ENCODE measurements at places on chromosomes 5 and 9.

- DNase-seq: peak; percentile 22
Observed at GRCh38 chr5:1315709-1316587, 21.1 kb upstream of the TERT start.

DNA sequence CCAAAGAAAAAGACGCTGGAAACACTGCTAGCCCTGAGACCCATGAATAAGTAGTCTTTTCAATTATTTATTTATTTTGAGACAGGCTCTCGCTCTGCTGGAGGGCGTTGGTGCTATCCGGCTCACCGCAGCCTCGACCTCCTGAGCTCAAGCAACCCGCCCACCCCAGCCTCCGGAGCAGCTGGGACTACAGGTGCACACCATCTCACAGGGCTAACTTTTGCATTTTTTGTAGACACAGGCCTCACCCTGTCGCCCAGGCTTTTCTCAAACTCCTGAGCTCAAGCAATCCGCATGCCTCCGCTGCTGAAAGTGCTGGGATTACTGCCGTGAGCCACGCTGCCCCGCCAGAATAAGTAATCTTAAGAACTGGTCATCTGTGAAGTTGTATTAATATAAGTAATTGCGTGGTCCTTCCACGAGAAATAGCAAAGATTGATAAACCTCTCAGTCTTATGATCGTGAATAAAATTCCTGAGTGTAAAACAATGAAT, 1.6 kb downstream of the ANXA2R start:
- peak; percentile 23 for DNase-seq

DNA sequence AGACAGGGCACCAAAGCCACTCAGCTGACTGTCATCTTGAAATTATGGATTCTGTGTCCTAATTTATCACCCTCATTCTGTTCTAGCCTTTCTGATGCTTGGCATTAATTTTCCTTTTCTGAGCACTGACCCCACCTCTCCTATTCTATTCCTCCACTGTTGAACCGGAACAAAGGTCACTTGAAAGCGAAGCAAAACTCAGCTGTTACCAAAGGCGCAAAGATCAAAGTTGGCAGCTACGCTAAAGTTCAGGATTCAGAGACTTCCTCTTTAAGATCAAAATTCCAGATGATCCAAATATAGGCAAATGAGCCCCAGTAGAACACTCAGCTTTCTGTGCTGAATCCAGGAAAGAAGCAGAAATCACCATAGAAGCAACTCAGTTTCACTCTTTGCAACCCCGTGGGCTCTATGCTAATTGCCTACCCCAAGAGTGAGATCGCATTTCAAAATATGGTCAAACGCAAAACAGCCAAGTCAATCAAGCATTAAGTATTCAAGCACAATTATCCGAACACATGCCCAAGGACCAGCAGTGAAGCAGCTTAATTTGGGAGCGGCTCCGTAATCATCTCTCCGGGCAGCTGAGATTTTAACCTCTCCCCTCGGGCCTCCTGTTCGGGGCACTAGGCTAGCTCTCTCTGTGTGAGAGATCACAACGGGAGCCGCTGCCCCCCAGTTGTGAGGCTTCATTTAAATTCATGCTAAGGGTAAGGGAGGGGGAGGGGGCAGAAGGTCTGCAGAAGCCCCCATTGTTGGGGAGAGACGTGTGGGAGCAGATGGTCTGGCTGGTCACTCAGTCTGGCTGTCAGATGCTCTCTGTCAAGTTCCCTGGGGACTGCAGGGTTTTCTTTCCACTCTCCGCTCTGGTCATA, 288.6 kb downstream of the ELAVL2 start:
- no peak for DNase-seq

DNA sequence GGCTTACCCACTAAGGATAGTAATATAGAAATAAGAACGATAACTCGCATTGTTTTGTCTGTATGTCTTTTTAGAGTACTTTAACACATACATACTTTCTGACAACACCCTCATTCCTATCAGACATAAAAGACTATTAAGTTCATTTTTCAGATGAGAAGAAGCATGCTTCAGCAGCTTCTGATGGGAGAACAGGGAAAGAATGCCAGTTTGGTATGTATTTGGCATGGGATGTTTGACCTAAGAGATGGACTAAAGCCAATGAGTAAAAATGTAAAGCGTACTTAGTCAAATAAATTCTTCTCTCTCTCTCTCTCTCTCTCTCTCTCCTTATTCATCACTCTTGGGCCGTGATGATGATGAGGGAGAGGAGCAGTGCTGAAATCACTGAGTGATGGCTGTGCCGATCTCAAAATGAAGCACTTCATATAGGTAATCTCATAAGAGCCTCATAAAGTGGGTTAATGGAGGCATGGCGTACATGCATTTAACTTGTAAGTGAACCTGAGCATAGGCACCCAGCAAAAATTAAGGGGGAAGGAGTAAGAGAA, 71.5 kb downstream of the SLIT3 start:
- no peak for DNase-seq

- no peak for DNase-seq
Observed at GRCh38 chr5:134413046-134413445, 1.4 kb upstream of the CDKN2AIPNL start.

GRCh38 chr9:82996941-82997340, 66.0 kb downstream of the RASEF start:
- DNase-seq: no peak
